ENCODE measurements at places on chromosomes 2 and 18.

- no peak for DNase-seq
Measured at GRCh38 chr2:150327564-150328489, 159.6 kb downstream of the RND3 start.

GRCh38 chr2:13240789-13241487, 524.2 kb downstream of the TRIB2 start:
- no peak for DNase-seq

DNA sequence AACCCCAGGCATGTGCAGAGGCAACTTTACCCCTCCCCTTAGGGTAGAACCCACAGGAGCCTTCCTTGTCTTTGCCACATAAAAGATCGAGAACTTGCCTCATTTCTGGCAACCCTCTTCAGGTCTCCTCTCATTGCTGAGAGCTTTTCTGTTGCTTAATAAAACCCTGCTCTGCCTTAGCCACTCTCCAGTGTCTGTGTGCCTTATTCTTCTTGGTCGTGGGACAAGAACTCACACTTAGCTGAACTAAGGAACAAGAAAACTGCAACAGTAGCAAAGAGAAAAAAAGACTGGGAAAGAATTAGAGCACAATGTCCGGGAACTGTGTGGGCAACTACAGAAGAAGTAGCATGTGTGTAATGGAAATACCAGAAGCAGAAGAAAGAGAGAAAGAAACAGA, 56.2 kb upstream of the SMIM21 start:
- no peak for DNase-seq

DNA sequence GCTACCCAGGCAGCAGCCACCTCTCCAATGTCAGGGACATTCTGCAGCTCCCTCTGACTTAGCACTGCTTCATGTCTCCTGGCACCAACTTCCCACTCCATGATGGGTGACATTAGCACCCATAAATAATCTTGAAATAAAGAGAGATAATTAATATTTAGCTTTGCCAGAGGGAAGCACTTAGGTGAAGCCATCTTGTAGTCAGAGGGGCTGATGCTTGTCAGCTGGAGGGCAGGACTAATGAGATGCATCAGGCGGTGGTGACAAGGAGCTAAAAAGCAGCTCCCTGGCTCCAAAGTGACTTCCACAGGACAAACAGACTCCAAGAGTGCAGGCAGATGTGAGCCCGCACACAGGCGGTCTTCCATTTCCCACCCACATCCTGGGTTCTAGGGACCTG, 153.0 kb upstream of the ID2 start:
- DNase-seq, result no peak

GRCh38 chr18:36412778-36413177, 115.3 kb downstream of the FHOD3 start:
- no peak for DNase-seq

DNA sequence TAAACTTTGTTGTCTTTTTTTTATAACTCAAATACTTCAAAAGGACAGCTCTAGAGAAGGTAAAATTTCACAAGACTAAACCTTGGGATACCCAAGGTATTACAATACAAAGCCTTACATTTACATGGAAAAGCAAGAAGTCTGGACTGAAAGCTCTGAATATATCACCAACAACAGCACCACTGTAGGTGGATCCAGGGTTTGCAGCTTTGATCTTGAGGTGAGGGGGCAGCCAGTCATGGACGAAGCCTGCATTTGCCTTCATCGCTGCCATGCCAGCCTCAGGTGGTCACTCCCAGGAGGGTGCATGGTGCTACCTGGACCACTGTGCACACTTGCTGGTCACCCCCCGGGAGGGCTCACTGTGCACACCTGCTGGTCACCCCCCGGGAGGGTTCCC, 36.6 kb downstream of the RBFA start:
- no peak for DNase-seq

Data from stimulated activated CD8-positive, alpha-beta memory T cell treated with anti-CD3 and anti-CD28 coated beads, Interleukin-4, amount 100 ng/mL, for 24 hours (primary cell).